ENCODE measurements at places on chromosomes 12 and 14.

DNA sequence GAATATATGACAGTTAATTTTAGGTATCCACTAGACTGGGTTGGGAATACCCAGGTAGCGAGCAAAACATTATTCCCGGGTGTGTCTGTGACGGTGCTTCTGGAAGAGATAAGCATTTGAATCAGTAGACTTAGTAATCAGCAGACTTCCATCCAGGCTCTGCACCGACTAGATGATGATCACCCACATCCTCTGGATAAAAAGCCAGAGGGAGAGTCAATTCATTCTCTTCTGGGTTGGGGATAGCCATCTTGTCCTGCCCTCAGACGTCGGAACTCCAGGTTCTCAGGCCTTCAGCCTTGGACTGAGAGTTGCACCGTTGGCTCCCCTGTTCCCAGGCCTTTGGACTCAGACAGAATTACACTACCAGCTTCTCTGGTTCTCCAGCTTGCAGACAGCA lies 168.0 kb downstream of the PHLDA1 start:
- no peak for DNase-seq

DNA sequence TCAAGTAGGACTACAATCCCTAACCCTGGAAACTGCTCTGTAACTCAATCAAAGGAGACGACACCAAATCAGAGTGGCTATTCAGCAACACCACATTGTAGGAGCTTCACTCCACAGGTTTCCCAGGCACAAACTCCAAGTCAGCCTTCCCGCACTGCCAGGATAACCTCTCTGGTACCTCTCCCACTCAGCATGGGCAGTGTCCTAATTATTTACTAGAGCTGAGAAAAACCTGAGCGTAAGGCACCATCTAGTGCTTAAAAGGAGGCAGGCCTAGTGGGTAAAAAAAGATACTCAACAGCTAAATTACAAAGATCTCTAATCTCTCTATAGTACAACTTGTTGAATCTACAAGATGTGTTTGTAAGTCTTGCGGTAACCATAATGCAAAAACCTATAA lies 36.1 kb downstream of the PARP11 start:
- DNase-seq, result peak; percentile 29

- no peak for DNase-seq
These were observed 17.9 kb upstream of the AQP2 start for GRCh38 chr12:49932533-49933130.

- no peak for DNase-seq
These were observed 31.9 kb upstream of the CHGA start for GRCh38 chr14:92890830-92891588.

- no peak for DNase-seq
These were observed 168.6 kb downstream of the TMTC3 start for GRCh38 chr12:88310666-88311065.

DNA sequence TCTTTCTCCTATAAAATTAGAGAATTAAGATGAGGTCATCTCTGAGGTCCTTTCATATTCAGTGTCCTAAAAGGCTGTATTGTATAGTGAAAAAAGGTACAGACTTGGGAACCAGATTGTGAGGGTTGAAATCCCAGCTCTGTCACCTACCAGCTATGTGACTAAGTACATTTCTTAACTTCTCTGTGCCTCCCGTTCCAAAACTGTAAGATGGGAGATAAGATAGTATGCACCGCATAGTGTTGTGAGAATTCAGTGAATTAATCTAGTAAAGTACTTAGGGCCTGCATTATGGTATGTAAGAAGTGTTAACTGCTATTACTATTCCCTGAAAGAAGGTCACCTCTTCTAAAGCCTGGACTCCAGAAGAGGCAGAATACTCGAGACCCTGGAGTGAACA lies 60.6 kb downstream of the GNG2 start:
- no peak for DNase-seq

DNA sequence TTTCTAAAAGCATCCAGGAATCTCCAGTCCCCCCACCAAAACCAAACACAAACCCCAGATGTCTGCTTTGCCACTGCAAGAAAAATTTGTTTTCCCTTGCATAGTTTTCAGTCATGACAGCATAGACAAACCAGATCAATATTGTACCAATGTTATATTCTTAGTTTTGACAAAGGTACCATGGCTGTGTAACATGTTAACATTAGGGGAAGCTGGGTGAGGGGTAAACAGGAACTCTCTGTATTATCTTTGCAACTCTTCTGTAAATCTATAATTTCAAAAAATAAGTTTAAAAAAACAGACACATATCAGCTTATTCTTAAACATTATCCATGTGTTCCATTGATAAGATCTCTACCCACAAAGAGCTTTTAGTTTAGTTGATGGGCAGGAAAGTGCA lies 44.4 kb upstream of the PWP1 start:
- no peak for DNase-seq

DNA sequence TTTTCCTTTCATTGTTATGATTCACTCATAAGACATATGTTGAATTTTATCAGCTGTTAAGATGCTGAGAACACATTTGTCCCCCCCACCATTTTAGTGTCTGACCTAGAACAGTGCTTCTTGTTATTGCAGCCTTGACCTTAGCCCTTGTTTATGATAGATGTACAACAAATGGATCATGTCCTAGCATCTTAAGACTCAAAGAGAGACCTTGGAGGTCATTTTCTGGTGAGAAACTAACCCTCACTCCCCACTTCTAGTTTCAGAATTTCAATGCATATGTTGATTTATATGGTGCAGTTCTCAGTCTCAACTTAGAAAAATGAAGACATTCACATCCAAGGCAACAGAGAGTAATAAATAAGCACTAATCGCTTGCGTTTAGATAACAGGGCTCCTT lies 391.2 kb downstream of the AEBP2 start:
- no peak for DNase-seq

GRCh38 chr12:75977952-75978671 lies 53.5 kb downstream of the PHLDA1 start:
- DNase-seq, result peak; percentile 75

DNA sequence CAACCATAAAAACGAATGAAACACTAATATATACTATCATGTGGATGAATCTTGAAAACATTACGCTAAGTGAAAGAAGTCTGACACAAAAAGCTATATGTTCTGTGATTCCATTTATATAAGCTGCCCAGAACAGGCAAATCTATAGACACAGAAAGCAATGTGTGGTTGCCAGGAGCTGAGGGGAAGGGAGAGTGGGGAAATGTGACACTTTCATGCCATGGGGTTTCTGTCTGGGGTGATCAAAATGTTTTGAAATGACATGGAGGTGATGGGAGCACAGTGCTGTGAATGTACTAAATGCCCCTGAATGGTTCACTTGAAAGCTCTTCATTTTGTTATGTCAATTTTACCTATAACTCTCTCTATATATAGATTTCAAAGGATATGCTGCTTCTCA lies 30.1 kb downstream of the ATG14 start:
- no peak for DNase-seq

DNA sequence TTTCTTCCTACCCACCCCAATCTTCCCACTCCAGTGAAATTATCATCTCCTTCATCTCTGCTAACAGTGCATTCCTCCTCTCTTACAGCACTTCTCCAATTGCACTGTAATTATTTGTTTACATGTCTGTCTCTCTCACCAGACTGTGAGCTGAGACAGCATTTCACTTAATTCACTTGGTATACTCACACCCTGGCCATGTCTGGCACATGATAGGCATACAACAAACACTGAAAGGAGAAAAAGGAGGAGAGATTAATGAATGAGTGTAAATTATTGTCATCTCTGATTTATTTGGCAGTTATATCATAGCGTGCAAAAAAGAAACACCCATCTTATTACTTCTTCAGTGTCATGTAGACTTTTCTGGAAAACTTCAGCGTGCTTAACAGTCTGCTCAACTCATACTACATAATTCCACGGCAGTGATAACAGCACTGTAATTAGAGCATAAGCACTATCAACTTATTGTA lies 452.3 kb downstream of the ADAMTS20 start:
- no peak for DNase-seq

DNA sequence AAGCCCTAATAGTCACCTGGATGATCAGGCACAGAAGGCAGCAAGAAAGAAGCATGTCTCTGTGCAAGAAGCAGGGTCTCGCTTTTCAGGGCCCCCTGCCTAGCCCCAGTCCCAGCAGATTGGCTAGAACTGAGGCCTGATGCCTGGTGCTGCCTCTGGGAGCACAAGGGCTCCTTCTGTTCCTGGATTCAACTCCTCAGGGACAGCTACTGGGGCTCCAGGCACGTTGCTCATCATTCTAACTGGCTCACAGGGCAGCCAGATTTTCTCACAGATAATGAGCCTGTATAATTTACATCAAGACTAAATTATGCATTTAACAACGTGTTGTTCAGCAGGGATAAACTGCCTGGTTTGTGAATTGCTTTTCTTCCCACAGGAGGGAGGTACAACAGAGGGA lies 106.5 kb upstream of the PLXNC1 start:
- no peak for DNase-seq

GRCh38 chr14:65096323-65097089 lies 5.8 kb downstream of the MAX start:
- DNase-seq, result no peak

DNA sequence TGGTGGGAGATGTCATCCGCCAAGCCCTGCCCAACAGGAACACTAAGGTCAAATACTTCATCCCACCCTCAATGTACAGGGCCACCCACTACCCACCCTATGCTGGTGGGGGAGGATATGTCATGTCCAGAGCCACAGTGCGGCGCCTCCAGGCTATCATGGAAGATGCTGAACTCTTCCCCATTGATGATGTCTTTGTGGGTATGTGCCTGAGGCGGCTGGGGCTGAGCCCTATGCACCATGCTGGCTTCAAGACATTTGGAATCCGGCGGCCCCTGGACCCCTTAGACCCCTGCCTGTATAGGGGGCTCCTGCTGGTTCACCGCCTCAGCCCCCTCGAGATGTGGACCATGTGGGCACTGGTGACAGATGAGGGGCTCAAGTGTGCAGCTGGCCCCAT lies 3.5 kb downstream of the B3GNT4 start:
- DNase-seq, result no peak

GRCh38 chr12:131390412-131391334 lies 320.2 kb upstream of the SFSWAP start:
- DNase-seq, result no peak

DNA sequence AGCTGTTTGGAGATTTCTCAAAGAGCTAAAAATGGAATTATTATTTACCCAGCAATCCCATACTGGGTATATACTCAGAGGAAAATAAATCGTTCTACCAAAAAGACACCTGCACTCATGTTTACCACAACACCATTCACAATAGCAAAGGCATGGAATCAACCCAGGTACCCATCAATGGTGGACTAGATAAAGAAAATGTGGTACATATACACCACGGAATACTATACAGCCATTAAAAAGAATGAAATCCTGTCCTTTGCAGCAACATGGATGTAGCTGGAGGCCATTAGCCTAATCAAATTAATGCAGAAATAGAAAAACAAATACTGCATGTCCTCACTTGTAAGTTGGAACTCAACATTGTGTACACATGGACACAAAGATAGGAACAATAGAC lies 37.9 kb downstream of the WBP11 start:
- no peak for DNase-seq

- no peak for DNase-seq
These were observed 22.4 kb downstream of the CEP83 start for GRCh38 chr12:94437303-94437702.

GRCh38 chr12:3073438-3074250 lies 3.5 kb upstream of the TSPAN9 start:
- DNase-seq, result peak; percentile 88

DNA sequence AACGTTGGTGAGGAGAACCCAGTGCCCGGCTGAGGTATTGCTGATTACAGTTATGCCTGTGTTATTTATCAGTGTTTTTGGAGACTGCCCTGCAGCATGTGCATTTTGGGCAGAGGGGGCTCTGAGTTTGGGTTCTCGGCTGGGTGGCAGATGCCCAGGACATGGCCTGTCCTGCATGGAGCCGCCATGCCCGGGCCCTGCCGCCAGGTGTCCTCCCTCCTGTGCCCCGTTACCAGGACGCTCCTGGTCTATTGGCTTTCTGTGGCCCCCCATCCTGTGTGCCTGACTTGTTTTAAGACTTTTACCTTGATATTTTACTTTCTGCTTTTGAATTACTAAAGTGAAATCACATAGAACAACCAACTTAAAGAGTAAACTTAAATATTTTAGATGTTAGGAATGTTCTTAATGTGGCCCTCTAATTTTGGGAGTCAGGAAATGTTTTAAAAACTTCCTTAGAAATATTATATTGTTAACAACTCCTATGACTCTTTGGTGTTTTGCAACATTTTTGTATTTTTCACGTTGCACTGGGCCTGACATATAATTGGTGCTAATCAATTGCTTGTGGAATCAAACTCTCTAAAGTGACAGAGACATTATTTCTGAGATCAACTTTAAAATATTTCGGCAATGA lies 51.8 kb downstream of the PRIMA1 start:
- no peak for DNase-seq

- DNase-seq, result no peak
These were observed 35.4 kb downstream of the TM7SF3 start for GRCh38 chr12:26978801-26979200.

DNA sequence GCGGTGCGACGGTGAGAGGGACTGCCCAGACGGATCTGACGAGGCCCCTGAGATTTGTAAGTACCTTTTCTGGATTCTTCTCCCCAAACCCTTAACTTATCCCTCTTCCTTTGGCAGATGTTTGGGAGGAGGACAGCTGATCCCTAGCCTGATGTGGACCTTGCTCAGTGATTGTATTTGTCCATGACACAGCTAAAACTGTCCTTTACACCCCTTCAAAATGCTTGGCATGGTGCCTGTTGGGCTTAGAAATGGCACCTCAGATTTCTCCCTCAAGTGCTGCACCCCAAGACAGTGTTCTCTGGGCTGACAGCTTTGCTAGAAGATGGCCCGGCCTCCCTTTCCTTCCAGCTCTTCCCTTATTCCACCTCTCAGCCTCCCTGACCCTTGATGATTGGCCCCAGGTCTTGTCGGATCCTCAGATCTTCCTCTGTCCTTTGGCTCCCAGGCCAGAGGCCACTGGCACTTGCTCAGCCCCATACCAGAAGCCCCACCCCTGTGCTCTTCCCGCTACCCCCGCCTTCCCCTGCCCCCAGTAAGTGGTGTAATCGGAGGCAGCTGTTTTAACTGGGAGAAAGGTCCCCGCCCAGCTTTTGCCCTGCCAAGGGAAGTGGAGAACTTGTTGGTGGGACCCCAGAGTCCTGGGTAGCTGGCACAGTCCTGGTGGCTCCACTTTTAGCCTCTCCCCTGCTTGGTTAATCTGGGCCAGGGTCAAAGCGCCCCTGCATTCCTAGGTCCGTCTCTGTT lies 8.7 kb downstream of the LRP1-AS start:
- DNase-seq, result no peak

DNA sequence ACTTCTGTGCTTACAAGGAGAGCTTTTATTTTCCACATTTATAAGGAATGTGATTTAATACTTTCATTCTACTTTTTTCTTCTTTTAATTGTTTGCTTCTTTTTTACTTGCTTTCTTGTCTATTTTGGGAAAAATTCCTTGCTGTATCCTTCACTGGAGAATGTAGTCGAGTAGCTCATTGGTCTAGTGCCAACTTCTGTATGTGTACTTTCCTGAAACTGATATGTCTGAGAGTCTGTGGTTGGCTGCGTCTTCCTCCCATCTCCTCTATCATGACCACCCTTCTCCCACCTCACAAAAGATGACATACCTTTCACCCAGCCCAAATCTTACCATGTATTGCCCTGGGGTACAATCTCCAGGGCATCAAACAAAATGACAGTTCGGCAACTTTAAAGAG lies 51.8 kb downstream of the MSRB3 start:
- no peak for DNase-seq

Measured in GM10248 (cell line).